ENCODE measurements at places on chromosomes 4 and X. TPM values are rescaled to one million over a fixed set of nuclear protein-coding genes. Genes with fewer than 3 reads are reported as not detected.

DNA sequence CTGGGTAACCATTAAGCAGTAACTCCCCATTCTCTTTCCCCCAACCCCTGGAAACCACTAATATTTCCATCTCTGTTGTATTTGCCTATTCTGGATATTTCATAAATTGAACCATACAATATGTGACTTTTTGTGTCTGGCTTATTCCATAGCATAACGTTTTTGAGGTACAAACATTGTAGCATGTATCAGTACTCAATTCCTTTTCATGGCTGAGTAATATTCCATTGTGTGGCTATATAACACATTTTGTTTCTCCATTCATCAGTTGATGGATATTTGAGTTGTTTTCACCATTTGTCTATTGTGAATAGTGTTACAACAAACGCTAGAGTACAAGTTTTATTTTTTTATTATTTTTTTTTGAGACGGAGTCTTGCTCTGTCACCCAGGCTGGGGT is 55.0 kb upstream of the MORC4 start:
- DNase-seq, result no peak

DNA sequence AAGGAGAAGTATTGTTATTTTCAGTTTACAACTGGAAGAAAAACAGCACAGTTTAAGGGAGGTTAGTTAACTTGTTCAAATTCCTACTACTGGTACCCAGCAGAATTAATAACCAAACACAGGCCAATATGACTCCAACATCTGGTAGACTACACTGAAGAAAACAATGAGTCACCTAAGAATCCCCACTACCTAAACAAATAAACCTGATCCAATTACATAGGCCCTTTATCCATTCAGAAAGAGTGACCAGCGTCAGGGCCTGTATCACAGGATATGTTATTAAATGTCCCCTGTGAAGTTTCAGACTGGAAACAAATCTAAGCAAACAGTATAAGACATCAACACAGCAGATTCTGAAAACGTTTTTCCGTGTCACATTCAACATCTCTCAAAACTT is 492.5 kb upstream of the INTU start:
- DNase-seq, result no peak

DNA sequence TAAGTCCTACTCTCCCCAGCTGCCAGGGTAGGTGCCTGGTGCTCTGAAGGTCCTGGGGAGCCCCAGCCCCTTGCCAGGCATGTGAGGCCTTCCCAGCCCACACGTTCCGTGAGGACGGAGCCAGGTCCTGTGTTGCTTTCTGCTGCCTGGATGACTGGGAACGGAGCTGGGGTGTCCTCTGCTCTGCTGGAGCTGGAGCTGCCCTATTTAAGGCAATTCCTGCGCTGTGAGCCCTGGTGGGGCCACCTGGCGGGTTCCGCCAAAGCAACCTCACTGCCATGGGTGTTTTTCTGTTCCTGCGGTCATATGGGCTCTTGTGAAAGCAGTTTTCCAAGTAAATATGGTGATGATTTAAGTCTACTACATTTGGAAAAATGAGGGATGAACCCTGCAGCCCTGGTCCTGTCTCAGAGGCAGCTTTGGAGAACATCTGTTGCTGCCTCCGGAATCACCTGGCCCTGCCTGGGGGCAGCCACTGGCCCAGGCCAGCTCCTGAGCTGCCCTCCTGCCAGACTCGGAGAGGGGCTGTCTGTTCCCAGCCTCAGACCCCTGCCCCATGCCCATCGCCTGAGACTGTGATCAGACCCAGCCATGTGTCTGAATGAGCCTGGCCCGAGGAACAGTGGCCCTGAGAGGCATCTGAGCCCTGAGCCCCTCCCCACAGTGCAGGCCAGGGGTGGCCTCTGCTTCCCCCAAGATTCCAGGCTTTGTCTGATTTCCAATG is 33.2 kb downstream of the FGFRL1 start:
- DNase-seq, result no peak

GRCh38 chrX:6666624-6667023 is 131.7 kb upstream of the VCX3A start:
- DNase-seq, result no peak

DNA sequence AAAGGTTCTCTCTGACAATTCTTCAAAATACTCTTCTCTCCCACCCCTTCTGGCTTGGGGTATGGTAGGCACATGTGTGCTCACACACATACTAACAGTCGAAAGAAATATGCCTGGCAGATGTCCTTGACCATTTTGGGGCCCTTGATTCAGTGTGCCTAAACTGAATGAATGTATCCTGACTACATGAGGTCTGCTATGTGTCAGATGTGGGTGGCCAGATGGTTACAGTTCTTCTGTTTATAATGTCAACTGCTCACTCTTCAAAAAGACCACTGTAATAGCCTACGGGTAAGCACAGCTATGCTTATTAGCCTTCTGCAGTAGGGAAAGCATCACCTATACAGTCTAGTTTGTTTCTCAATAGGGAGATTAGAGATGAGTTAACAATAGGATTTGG is 63.7 kb upstream of the VEGFC start:
- DNase-seq, result no peak

DNA sequence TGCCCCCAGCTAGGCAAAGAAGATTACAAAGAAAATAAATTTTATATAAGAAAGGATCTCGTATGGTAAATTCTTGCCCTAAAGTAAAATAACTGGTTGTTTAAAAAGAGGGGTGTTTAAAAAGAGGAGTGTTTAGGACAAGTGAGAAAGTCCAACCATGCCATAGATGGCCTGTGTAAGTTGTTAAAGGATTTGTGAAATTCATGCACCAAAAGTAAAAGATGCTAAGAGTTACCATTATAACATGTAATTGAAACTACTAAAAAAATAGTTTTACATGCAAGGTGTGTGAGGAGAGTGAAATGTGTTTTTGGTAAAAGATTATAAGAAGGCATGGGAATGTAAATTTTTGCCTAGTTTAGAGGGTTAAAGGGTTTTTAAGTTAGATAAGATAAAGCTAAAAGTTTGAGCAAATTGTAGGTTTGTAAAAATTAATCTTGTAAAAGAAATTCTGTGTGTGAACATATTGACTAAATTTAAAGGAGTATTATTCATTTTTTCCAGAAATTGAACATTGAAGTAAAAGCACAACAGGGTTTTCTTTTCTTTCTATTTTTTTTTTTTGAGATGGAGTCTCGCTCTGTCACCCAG is 20.1 kb downstream of the HTT-AS start:
- no peak for DNase-seq

DNA sequence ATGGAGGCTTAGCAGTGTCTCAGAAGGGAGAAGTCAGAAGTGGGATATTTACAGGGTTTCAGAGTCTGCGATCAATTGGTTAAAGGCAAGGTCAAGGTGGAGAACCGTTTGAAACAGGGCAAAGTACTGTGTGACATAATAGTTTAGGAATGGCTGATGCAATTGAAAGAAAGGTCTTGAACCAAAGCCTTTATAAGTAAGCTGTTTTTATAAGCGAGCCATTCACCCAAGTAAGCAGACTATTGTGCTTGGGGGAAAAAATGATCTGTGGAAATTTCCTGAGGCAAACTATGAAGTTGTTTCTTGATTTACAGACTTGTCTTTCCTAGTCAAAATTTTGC is 327.3 kb downstream of the CAMK2D start:
- DNase-seq, result no peak

ADGRA3 gene
- polyA plus RNA-seq, result 22.9 TPM
